ENCODE measurements at places on chromosomes 1 and 21.

GRCh38 chr1:205082431-205082830, 1.8 kb downstream of the TMEM81 start:
- H3K27ac ChIP-seq, result no peak overlapping the region
- no peak overlapping the region for H3K4me3 ChIP-seq
- H3K36me3 ChIP-seq, result peaks cover 36% of the 10 kb centered on the region
- H3K4me1 ChIP-seq, result no peaks in the 10 kb centered on the region

- H3K27me3 ChIP-seq, result peaks cover 10% of the 10 kb centered on the region
- H3K36me3 ChIP-seq, result no peaks in the 10 kb centered on the region
- no peak overlapping the region for H3K4me3 ChIP-seq
- DNase-seq, result no peak
- no peak overlapping the region for H3K27ac ChIP-seq
- H3K4me1 ChIP-seq, result no peaks in the 10 kb centered on the region
Measured at GRCh38 chr1:115893545-115893944, 52.6 kb upstream of the NHLH2 start.

DNA sequence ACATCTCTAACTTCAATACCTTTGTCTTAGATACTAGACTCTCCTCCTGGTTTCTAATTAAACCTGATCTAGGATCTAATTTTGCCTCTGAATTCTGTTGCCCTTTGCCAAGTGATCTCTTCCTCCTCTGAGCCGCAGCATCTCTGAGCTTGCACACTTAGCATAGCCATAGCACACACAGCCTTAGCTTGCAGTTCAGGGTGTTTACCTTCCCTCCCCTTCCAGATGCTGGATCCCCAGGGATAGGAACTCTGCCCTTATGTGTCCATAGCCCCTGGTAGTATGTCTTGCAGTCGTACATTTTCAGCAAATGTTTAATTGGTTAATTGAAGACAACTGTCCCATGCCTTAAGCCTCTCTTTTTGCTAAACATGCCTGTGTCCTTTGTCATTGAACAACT, 30.3 kb downstream of the SELL start:
- H3K27ac ChIP-seq, result no peak overlapping the region
- no peak for DNase-seq
- peak overlapping the region; percentile 4 for H3K4me3 ChIP-seq
- H3K36me3 ChIP-seq, result no peaks in the 10 kb centered on the region

- peaks cover 8% of the 10 kb centered on the region for H3K4me1 ChIP-seq
- DNase-seq, result no peak
- H3K4me3 ChIP-seq, result no peak overlapping the region
- H3K27me3 ChIP-seq, result peaks cover 37% of the 10 kb centered on the region
Measured at GRCh38 chr1:56931211-56931610, 34.6 kb downstream of the C8B start.

DNA sequence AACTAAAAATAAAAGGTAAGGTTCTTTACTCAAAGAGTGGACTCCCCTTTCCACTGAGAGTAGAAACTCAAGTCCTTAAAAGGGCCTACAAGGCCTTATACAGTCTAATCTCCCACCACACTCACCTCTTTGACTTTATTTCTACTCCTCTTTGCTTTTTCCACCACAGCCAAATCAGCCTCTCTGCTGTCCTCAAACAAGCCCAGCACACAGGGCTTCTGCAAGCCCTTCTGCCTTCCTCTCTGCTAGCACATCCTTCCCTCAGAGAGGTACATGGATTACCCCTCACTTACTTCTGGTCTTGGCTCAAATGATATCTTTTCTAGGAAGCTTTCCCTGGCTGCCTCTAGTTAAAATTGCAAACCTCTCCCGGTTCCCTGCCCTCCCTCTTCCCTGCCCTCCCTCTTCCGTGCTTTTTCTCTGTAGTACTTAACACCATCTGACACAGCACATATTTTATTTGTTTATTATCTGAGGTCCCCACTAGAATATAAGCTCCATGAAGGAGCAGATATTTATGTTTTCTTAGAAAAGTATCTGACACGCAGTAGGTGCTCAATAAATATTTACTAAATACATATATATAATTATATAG, 1.7 kb downstream of the LYST start:
- H3K4me1 ChIP-seq, result no peaks in the 10 kb centered on the region
- H3K27me3 ChIP-seq, result peaks cover 17% of the 10 kb centered on the region
- H3K27ac ChIP-seq, result no peak overlapping the region
- no peaks in the 10 kb centered on the region for H3K36me3 ChIP-seq

- no peak overlapping the region for H3K4me3 ChIP-seq
- peaks cover 50% of the 10 kb centered on the region for H3K36me3 ChIP-seq
- no peak for DNase-seq
- no peaks in the 10 kb centered on the region for H3K27me3 ChIP-seq
- no peak overlapping the region for H3K27ac ChIP-seq
- no peaks in the 10 kb centered on the region for H3K4me1 ChIP-seq
Measured at GRCh38 chr1:202952818-202953217, 5.3 kb downstream of the ADIPOR1 start.

DNA sequence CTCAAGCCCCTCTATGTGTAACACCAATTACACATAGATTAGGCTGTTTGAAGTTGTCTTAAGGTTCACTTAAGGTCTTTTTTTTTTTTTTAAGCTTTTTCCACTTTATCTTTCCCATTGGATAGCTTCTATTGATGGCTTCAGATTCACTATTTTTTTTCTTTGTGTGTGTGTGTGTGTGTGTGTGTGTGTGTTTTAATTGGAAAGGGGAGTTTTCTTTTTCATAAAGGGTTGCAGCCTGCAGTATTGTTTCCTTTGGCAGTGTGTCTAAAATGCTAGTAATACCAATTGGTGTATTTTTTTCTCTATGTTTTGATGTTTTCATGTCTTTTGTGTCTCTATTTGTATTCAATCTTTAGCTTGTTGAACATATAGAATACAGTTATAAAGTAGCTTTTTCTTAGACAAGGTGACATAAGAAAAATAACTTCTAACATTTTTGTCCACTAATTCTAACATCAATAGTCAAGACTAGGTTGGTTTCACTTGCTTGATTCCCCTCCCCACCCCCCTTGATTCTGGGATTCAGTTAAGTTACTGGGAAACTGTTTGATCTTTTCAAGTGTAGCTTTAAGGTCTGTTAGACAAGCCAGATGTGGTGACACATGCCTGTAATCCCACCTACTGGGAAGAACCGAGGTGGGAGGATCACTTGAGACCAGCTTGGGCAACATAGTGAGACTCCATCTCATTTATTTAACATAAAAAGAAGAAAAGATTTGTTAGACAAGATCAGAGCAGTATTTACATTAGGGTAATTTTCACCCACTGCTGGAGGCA, 21.4 kb downstream of the PRRC2C start:
- H3K27ac ChIP-seq, result no peak overlapping the region
- DNase-seq, result peak; percentile 66
- H3K36me3 ChIP-seq, result peaks cover 5% of the 10 kb centered on the region
- no peaks in the 10 kb centered on the region for H3K27me3 ChIP-seq
- peaks cover 3% of the 10 kb centered on the region for H3K4me1 ChIP-seq
- H3K4me3 ChIP-seq, result peak overlapping the region; percentile 15

- no peaks in the 10 kb centered on the region for H3K4me1 ChIP-seq
- no peak overlapping the region for H3K27ac ChIP-seq
- no peak for DNase-seq
- no peaks in the 10 kb centered on the region for H3K27me3 ChIP-seq
Measured at GRCh38 chr1:195415584-195415983, 1192.7 kb downstream of the KCNT2 start.

DNA sequence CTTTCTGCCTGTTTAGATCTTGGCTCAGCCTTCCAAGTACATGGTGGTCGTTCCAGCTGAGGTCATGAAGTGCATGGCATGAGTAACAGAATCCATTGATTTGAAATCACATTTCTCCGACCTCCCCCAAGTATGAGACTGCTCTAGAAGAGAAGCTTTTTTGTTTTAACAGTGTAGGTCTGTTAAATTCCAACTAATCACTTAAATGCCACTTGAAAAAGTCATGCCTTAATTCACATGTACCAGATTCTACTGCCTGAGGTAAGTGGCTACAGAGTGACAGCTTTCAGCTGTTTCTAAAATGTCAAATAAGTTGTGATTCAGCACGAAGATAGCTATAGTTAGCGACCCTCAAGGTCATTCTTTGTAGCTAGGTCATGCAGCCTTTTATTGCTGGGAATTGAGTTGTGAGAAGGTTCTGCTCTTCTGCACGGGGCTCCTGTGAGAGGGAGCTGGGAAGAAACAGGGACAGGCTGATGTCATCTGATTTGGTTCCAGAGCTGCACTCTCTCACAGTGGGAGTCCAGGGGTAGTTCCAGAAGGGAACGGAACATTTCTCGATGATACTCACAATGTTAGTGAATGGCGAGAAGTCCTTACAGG, 112.7 kb downstream of the VPS13D start:
- no peak overlapping the region for H3K27ac ChIP-seq
- H3K4me3 ChIP-seq, result no peak overlapping the region
- H3K27me3 ChIP-seq, result no peaks in the 10 kb centered on the region
- peaks cover 36% of the 10 kb centered on the region for H3K36me3 ChIP-seq
- DNase-seq, result no peak

DNA sequence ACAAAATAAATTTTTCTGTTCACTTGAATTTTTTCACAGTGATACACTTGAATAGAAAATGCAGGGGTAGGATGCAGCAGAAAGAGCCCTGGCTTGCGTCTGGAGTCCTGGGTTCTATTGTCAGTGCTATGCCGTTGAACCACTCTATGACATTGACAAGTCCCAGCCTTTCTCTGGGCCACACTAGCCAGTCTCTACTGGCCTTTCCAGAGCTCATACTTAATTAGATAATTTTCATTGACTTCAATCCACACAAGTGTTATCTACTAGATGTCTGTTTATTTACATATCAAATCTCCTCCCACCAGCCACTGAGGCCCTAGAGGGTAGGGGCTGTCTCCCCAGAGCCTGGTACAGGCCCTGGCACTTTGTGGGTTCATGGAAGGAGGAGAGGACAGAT, 15.5 kb upstream of the CELA3B start:
- H3K36me3 ChIP-seq, result no peaks in the 10 kb centered on the region
- peaks cover 7% of the 10 kb centered on the region for H3K4me1 ChIP-seq
- no peak overlapping the region for H3K4me3 ChIP-seq

DNA sequence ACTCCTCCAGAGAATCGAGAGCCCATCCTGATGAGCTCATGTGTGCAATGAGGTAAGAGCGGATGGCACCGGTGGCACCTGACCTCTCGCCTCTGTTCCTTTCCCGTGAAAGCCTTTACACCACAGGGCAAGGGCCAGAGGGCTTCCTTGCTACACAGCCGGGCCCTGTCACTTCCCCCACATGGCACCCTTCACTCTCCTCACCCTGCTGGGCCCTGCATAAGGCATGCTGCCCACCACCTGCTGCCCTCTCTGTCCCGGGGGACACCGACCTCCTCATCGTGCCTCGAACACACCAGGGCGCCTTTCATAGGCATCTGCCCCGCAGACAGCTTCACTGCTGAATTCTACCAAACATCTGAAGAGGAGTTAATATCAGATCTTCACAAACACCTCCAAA, 45.1 kb upstream of the C1orf174 start:
- no peaks in the 10 kb centered on the region for H3K27me3 ChIP-seq
- no peaks in the 10 kb centered on the region for H3K4me1 ChIP-seq
- no peak for DNase-seq
- no peaks in the 10 kb centered on the region for H3K36me3 ChIP-seq

DNA sequence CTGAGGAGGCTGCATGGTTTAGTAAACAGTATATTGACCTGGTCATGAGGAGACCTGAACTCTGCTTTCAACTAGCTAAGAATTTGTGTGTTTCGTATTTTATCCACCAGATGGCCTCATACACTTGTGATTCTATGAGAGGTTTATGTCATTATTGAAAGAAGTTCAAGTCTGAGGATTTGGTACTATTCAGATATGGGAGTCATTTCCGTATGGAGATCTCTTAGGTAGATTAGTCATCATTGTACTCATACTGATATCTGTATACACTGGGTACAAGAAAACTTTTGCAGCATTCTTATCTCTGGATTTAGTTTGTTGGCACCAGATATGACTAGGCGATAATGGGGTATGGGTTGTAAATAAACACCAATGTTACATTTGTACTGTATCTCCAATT, 26.6 kb downstream of the ATF6 start:
- no peaks in the 10 kb centered on the region for H3K4me1 ChIP-seq
- H3K36me3 ChIP-seq, result peaks cover 29% of the 10 kb centered on the region
- no peaks in the 10 kb centered on the region for H3K27me3 ChIP-seq
- H3K4me3 ChIP-seq, result no peak overlapping the region
- no peak overlapping the region for H3K27ac ChIP-seq

GRCh38 chr21:25127007-25127406, 480.3 kb downstream of the MRPL39 start:
- no peak overlapping the region for H3K27ac ChIP-seq
- no peaks in the 10 kb centered on the region for H3K27me3 ChIP-seq
- H3K4me1 ChIP-seq, result no peaks in the 10 kb centered on the region
- no peaks in the 10 kb centered on the region for H3K36me3 ChIP-seq

GRCh38 chr1:228272831-228273571, 65.2 kb downstream of the OBSCN start:
- H3K4me3 ChIP-seq, result no peak overlapping the region
- H3K27ac ChIP-seq, result no peak overlapping the region
- no peaks in the 10 kb centered on the region for H3K27me3 ChIP-seq
- H3K4me1 ChIP-seq, result no peaks in the 10 kb centered on the region

- H3K36me3 ChIP-seq, result no peaks in the 10 kb centered on the region
Measured at GRCh38 chr1:214303141-214303930, 22.4 kb downstream of the SMYD2 start.

- H3K4me1 ChIP-seq, result peaks cover 3% of the 10 kb centered on the region
- no peak overlapping the region for H3K27ac ChIP-seq
- H3K4me3 ChIP-seq, result no peak overlapping the region
- peaks cover 75% of the 10 kb centered on the region for H3K36me3 ChIP-seq
- peak; percentile 92 for DNase-seq
- no peaks in the 10 kb centered on the region for H3K27me3 ChIP-seq
Measured at GRCh38 chr1:203702130-203702577, 62.8 kb upstream of the LAX1 start.

GRCh38 chr1:228998179-228998578, 262.9 kb downstream of the RHOU start:
- peaks cover 3% of the 10 kb centered on the region for H3K4me1 ChIP-seq
- H3K27me3 ChIP-seq, result no peaks in the 10 kb centered on the region
- no peaks in the 10 kb centered on the region for H3K36me3 ChIP-seq
- no peak overlapping the region for H3K27ac ChIP-seq
- no peak for DNase-seq

DNA sequence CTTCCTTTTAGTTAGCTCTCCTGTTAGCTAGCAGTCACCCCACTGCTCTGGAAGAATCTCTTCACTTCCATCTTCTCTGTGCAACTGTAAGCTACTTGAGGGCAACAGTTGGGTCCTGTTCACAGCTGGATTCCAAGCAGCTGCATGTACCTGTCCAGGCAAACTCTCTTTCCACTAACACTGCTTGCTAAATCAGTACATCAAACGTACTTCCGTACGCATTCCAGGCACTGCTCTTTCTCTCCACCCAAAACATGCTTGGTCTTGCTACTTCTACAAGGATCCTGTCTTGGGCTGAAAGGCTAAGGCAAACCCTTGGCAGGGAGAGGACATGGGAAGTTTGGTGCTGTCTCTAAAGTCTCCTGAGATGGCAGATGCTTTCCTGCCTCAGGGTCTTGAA, 139.2 kb upstream of the CACNA1E start:
- peak; percentile 13 for DNase-seq
- H3K4me3 ChIP-seq, result no peak overlapping the region
- H3K4me1 ChIP-seq, result peaks cover 7% of the 10 kb centered on the region
- no peaks in the 10 kb centered on the region for H3K27me3 ChIP-seq
- H3K27ac ChIP-seq, result no peak overlapping the region

- DNase-seq, result no peak
- no peaks in the 10 kb centered on the region for H3K27me3 ChIP-seq
- H3K4me1 ChIP-seq, result no peaks in the 10 kb centered on the region
Measured at GRCh38 chr1:6991266-6991665, 206.0 kb downstream of the CAMTA1 start.
